Epithelial cell of proximal tubule (primary cell): ENCODE measurements at places on chromosomes 2 and 18. TPM values are rescaled to one million over a fixed set of nuclear protein-coding genes. Genes with fewer than 3 reads are reported as not detected.

DYNAP gene
- total RNA-seq, result not detected in 2 replicates

CSRNP3 gene
- total RNA-seq, result 1.0 and 1.6 TPM in 2 replicates

ANKRD44 gene
- total RNA-seq, result 1.7 and 4.2 TPM in 2 replicates

ABCG8 gene
- total RNA-seq, result not detected in 2 replicates

EFHD1 gene
- total RNA-seq, result 10.3 and 16.6 TPM in 2 replicates

DNA sequence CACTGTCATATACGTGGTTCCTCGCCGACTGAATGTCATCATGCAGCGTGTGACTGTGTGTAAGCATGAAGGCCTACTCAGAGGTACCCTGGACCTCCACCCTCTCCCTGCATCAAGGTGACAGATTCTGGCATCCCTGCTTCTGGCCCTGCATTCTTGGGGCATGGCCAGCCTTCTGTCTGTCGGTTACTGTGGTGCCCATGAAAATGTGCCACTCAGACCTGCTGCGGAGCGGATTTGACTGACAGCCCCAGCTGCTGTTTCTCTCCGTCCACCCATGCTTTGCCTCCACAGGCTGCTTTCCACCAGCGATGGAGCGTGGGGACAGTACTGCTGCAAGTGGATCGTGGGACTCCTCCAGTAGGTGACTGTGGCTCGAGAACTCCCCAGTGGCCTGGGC is 9.6 kb downstream of the TMEM177 start:
- no peak for DNase-seq

DNA sequence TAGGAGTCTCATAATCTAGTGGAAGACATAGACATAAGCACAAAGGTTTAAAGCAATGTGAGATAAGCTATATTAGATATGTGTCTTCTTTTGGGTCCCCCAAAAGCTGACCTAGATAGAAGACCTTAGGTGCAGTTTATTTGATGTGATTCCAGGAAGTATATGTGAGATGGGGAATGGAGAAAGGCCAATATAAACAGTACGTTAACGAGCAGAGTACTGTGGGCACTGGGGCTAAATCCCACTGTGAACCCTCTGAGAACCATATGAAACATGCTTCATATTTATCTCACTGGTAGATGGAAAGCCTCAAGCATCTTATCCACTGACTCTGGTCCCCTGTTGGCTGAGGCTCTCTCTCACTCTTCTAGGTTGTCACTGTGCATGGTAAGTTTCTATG is 62.6 kb upstream of the ZC3H15 start:
- DNase-seq, result no peak

DNA sequence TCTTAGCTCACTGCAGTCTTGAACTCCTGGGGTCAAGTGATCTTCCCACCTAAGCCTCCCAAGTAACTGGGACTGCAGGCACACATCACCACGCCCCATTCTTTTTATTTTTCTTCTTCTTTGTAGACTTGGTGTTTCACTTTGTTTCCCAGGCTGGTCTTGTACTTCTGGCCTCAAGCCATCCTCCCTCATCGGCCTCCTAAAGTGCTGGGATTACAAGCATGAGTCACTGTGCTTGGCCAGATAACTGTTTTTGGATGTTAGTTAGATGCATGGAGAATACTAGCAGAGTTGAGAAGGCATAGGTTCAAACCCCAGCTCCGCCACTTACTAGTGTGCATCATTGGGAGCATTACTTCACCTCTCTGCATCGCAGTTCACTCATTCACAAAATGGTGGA is 88.3 kb downstream of the TXNL1 start:
- no peak for DNase-seq

DNA sequence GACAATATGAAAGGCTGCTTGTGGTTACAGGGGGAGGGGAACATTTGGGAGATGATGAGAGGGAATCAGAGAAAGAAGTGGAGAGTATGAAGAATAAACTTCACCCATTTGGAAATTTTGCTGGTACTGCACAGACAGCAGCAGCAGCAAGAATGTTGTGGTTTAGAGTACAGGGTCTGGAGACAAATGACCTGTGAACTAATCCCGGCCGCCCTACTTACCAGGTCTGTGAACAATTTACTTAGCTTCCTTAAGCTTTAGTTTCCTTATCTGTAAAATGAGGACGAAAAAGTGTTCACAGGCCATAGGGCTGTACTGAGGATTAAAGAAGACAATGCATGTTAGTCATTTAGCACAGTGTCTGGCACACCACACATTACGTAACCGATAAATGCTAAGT is 685.4 kb upstream of the CELF4 start:
- DNase-seq, result no peak

- DNase-seq, result no peak
Measured at GRCh38 chr18:13893418-13893760, 21.9 kb downstream of the MC2R start.

DNA sequence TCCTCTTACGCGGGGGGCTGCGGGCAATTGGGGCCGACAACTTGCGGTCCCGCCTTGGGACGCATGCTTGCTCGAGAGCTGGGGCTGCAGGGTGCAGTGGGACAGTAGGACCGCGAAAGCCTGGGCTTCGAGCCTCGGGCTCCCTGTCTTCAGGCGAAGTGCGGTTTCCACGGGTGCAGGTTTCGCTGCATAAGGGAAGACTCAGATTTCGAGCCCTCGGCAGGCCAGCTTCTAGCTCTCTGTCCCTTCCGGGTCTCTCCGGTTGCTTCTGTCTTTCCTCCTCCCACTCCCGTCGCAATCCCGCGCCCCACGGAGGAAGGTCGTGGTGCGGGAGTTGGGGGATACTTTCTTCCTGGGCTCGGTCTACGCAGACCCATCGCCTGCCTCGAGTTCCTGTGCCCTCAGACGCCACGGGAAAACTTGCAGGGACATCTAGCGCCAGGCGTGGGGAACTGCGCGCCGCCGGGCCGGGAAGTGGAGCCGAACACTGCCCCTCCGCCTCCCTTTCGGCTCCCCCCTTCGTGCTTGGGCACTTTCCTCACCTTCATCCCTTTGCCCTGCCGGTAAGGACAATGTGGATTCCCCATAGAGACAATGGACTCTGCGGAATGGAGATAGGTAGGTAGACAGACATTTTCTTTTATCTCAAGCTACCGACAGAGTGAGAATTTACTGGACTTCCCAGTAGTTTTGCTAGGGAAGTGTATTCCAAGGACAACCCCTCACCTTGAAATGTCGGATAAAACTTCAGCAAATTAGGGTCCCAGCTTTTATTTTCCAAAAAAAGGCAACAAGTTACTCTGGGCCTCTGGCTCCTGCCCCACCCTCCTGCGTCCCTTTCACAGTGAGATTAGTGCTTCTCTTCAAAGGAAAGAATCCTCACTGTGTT is 4.2 kb upstream of the HOXD13 start:
- DNase-seq, result no peak

- DNase-seq, result no peak
Measured at GRCh38 chr2:157938556-157938955, 62.4 kb upstream of the ACVR1 start.

DNA sequence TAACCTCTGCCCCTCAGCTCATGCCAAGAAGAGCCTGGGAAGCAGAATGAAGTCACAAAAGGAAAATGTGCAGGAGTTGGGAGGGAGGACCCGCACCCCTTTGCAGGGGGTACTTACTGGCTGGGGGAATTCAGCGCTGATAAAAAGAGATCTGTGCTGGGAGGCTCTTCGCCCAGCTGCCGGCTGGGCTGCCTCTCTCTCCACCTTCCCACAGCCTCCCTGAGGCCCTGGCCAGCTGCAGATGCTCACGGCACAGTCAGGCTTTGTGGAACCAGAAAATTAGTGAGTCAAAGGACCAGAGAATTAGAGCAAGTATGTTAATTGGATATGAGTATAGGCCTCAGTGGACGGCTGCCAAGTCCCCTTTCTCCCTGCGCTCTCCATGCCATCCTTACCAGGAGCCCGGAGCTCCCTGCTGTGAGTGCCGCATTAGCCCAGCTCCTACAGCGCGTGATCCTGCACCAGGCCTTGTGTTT is 181.7 kb upstream of the SH3BP4 start:
- DNase-seq, result no peak
